ENCODE measurements at places on chromosomes 11 and 22.

GRCh38 chr22:43948836-43949406 is 6.3 kb upstream of the SAMM50 start:
- DNase-seq = no peak

DNA sequence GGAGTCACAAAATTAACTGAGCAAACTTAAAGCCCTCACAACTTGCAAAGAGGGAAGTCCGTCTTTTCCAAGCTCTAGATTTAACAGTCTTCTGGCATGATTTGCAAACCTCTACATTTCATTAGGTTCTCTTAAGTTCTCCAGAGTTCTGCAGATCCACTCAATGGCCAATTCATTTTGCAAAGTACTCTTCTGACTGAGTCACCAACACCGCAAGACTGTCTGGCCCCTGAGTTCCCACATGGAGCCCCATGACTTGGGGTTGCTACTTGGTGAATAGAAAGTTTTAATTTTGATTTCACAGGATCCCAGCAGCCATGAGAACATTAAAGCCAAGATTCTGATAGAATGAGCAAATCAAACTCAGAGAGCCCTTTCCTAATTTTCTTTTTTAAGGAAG is 134.5 kb downstream of the PLEKHA7 start:
- no peak for DNase-seq

DNA sequence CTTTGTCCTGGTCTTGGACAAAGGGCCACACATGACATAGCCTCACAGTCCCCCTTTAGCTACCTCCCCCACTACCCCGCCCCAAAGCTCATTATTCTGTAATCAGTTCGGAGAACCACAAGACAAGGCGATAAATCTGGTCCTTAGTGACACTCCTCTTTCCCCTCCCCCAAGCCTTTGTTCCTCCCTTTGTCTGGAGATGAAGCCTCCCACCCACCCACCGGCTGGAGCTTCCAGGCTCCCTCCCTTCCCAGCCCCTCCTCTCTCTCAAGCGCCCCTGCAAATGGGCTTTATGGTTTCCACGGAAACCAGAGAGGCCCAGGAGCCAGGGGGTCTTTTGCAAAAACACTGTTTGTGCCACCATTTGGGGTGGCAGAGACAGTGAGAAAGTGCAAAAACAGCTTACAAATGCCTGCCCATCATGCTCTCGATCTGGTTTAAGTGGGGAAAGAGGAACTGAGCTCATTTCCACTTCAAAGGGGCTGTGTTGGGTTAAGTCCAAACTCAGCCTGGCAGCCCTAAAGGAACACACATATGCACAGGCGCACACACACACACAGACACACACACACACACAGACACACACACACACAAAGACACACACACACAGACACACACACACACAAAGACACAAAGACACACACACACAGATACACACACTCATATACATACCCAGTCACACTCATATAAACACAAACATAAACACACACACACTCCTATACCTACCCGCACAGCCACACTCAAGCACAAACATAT is 23.5 kb downstream of the APLNR start:
- DNase-seq = no peak

GRCh38 chr11:20109731-20110445 is 50.4 kb downstream of the DBX1 start:
- DNase-seq = no peak

DNA sequence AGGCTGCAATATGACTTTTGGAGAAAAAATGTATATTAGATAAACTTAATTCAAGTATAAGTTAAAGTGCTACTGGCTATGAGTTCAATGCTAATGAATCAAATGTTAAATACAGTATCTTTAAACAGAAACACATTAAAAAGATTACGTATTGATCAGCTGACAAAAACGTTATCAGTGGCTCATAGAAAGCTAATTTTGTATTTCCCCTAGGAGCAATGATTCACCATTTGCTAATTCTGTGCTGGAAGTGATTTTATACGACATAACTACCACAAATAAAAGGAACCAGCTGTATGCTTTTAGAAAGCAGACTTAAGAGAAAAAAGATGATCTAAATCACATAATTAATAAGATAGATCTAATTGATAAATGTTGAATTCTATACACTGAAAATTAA is 43.6 kb downstream of the MRE11 start:
- DNase-seq = no peak

DNA sequence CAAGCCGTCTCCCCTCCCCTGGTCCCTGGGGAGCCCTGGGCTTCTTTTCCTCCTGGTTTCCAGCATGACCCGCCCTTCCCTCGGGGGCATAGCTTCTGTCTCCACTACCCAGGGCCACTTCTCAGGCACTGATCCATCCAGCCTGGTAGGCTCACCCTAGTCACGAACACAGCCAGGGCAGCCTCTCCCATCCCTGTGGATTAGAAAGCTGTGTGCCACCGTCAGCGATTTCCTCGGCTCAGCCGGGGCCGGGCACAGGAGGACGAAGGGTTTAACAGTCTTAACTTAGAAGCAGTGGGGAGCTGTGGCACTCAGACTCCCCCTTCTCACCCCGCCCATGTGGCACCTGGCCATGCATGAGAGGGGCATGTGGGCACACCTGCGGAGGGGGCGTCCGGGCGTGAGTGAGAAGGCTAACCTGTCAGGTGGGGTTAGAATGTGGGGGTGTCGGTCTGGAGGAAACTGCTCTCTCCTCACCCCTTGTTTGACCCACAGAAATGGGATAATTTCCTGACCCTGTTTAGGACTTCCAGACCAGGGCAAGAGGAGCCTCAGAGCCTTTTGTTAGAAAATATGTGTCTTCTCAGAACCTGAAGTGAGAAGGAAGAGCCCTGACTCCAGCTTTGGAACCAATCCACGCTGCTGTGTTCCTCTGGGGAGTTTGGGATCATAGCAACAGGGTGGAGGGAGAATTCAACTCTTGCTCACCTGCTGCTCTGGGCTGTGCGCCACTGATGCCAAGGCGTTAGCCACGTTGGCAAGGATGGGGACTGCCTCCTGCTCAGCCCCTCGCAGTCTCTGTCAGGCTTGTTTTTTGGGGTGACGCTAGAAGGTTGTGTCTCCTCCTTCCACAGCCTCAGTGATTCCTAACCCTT is 14.6 kb downstream of the GLB1L2 start:
- peak; percentile 14 for DNase-seq

DNA sequence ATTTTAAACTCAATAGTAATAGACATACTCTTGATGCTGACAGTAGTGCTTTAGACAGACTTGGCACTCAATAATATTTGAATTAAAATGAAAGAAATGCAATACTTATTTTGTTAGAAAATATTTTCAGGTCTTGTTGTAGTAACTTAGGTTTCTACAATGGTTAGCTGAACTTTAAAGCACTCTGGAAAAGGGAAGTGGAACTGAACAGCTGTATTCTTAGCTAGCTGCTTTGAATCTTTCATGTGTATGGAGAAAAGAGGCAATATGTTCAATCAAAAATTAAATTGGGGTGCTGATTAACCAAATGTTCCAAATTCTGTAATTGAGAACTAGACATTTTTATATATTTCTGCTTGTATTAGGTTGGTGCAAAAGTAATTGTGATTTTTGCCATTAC is 517.9 kb upstream of the RAG2 start:
- DNase-seq = no peak

DNA sequence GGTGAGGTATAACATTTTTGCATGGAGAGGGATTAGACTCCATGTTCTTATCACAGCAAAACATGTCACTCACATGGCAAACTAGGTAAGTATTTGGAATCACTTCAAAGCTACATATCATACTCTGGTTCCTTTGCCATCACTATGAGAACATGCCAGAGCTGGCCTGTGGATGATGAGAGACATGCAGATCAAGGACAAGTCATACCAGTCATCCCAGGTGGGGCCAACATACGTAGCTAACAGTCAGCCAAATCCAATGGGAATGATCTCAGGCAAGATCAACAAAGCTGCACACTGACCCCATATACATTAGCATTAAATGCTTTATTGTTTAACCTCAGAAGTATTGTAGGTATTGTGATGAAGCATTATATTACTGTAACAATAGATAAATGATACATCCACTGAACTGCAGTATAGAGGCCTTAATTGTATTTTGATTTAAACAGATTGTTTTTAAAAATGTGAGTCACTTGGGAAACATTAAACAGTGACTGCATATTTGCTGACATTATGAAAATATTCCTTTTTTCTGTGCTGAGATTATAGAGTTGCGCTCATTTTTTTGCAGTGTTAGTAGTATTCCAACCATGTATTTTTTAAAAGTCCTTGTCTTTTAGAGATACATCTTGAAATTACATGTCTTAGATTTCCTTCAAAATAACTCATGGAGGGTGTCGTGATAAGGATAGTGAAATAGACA is 37.3 kb upstream of the ARL14EP start:
- DNase-seq = no peak

- DNase-seq = no peak
These were observed 455.6 kb downstream of the BRD1 start for GRCh38 chr22:49372111-49372529.

DNA sequence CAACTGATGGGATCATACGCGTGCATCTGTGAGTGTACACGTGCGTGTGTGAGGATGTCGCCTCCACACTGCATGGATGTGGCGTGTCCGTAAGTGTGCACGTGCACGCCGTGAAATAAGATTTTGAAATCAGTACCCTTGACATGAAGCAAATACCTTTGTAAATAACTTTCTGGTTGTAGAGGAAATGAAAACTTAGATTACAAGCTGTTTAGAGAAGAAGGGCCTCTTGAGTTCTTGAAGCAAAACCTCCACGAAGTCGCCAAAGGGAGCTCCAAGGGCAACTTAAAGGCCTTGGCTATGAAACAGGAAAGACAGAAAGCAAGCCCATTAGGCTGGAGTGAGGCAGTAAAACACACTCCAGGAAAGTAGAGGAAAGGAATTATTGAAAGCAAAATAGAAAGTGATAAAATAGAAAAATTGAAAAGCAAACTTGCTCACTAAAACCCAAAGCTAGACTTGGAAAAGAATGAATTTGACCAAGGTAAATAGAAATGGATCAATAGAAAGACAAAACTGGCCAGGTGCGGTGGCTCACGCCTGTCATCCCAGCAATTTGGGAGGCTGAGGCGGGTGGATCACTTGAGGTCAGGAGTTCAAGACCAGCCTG is 29.7 kb upstream of the TOLLIP start:
- no peak for DNase-seq

- no peak for DNase-seq
These were observed 3.9 kb downstream of the APOBEC3G start for GRCh38 chr22:39081016-39081415.

- DNase-seq = no peak
These were observed 21.1 kb upstream of the RAB1B start for GRCh38 chr11:66247295-66247694.

- no peak for DNase-seq
These were observed 15.6 kb upstream of the RDX start for GRCh38 chr11:110311783-110312579.

- DNase-seq = peak; percentile 95
These were observed 31.3 kb downstream of the DAGLA start for GRCh38 chr11:61711498-61711897.

GRCh38 chr11:42620796-42621195 is 691.0 kb upstream of the API5 start:
- no peak for DNase-seq

DNA sequence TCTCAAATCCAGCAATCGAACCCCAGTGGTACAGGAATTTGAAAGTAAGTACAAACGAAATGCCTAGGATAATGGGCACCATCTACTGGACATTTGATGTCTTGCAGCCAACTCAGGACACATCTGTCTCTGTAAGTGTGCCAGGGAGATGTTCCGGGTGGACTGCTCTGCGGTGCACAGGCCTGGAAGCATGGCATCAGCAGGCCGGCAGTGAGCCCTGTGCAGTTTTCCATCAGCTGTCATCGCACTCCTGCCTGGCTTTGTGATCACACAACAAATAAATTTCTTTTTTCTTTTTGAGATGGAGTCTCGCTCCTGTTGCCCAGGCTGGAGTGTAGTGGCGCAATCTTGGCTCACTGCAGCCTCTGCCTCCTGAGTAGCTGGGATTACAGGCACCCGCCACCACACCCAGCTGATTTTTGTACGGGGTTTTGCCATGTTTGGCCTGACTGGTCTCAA is 71.0 kb downstream of the JAM3 start:
- peak; percentile 51 for DNase-seq

- peak; percentile 80 for DNase-seq
These were observed 111.7 kb downstream of the TEAD1 start for GRCh38 chr11:12785901-12786300.

DNA sequence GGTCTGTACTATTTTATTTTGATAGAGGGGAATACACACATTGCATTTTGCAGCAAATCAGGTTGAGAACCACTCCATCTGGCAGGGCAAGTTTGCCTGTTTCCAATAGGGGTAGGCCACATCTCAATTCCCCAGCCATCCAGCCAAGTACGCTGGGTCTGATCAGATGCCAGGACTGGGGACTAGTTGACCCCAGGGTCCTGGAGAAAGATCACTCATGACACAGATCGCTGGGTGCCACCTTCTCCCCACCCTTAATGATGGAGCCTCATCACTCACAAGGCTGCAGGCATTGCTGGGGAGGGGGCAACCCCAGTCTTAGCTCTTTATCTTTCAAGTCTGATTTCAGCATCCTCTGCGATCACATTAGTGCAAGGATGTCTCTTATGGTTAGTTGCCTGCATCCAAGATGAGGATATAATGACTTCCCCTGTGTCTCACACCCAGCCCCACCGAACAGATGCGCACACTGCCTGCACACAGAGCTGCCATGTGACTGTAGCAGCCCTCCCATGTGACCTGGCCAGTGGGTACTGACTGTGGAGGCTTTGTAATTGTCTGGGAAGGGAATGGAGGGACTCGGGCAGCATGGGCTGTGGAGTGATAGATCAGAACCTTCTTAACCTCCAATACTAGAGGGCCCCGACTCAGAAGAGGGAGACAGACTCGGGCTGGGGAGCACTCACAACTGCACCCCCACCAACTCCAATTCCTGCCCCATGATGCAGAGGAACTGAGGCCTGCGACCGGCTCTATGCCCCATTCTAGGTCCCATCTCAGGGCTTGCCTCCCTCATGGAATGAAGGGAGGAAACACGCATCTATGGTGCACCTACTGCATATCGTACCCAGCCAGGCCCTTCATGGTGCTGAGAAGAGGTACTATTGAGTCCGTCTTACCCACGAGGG is 155.8 kb downstream of the DSCAML1 start:
- no peak for DNase-seq

Measured in NCI-H2171 treated with DMSO at 0.1 percent for 48 hours (cell line).